ENCODE measurements at places on chromosomes 2 and 18.

DNA sequence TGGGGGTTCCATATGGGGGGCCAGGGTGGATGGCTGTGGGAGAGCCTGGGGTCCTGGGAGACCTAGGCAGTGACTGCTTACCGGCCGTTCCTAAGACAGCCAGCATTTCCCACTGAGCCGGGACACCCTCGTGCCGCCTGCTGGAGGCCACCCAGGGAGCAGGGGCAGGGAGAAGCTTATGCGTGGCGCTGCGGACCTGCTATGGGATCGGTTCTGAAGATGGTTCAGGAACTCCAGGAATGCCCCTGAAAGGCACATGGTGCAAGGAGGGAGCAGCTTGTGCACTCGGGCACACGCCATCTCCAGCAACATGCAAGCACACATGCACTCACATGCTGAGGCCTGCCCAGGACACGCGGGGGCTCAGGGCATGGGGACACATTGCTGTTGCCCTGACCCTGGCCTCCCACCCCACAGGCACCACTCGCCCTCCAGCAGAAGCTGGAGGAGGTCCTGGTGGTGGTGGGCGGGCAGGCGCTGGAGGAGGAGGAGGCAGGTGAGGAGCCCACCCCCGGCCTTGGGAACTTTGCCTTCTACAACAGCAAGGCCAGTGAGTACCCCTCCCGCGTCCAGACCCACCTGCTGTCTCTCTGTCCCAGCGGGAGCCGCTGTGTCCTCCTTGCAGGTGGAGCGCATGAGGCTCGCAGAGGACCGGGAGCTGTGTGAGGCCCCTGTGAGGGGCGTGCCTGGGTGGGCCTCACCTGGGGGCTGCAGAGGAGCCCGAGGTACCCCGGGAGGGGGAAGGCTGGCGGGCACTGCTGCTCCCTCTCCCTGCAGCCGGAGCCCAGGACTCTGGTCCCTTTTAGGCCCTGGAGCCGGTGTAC is 4.1 kb downstream of the KLHL30 start:
- no peak for DNase-seq
- no peaks in the 10 kb centered on the region for H3K36me3 ChIP-seq
- H3K4me1 ChIP-seq: peaks cover 19% of the 10 kb centered on the region
- peak overlapping the region; percentile 67 for H3K27ac ChIP-seq

DNA sequence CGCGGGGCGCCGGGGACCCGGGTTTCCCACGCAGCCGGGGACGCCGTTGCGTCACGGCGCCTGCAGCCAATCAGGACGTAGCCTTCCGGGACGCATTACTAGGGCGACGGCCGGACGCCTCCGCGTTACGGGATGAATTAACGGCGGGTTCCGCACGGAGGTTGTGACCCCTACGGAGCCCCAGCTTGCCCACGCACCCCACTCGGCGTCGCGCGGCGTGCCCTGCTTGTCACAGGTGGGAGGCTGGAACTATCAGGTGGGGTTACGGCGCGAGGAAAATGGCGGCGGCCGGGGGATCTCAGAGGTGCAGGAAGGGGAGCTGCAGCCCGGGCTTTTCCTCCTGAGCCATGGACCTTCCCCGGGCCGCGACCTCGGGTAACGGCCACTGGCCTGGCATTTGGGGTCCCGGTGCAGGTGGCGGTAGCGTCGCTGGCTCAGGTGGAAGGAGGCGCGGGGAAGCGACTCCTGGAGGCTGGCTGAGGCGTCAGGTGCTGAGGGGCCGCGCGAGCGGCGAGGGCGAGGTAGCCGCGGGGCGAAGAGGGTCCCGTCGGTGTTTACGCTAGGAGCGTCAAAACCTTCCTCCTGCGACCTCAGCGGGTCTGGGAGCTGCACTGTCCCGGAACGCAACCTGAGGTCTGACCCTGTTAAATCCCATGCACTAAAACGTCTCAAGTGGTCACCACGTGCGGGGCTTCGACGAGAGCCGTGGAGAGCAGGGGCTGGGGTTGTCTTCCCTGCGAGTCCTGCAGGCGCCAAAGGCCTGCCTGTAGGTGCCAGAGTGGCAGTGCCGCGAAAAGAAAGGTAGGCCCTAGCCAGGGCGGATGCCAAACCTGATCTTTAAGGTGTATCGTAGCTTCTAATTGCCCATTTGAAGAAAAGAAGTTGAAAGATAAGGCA is at the start of gene LCLAT1:
Gene LCLAT1 (plus strand): TSS at position 98 of the 897 bp plus-strand sequence. CDS start 78,345 bp downstream, outside the sequence.
- H3K4me1 ChIP-seq: peaks cover 25% of the 10 kb centered on the region
- H3K4me3 ChIP-seq: peak within 1 kb of the TSS; percentile 91
- peak within 1 kb of the TSS; percentile 82 for H3K27ac ChIP-seq

- H3K27ac ChIP-seq: no peak overlapping the region
- H3K27me3 ChIP-seq: no peaks in the 10 kb centered on the region
- H3K4me3 ChIP-seq: no peak overlapping the region
Measured at GRCh38 chr2:169036736-169037440, 5.8 kb upstream of the ABCB11 start.

GRCh38 chr2:110946902-110947301 is 173.8 kb upstream of the BCL2L11 start:
- H3K27ac ChIP-seq: no peak overlapping the region
- H3K36me3 ChIP-seq: no peaks in the 10 kb centered on the region
- H3K4me1 ChIP-seq: no peaks in the 10 kb centered on the region
- peak; percentile 55 for DNase-seq
- H3K27me3 ChIP-seq: no peaks in the 10 kb centered on the region
- H3K4me3 ChIP-seq: no peak overlapping the region

GRCh38 chr2:196487417-196487816 is 152.1 kb upstream of the CCDC150 start:
- H3K36me3 ChIP-seq: no peaks in the 10 kb centered on the region
- no peaks in the 10 kb centered on the region for H3K27me3 ChIP-seq
- no peaks in the 10 kb centered on the region for H3K4me1 ChIP-seq
- H3K27ac ChIP-seq: no peak overlapping the region
- DNase-seq: no peak

DNA sequence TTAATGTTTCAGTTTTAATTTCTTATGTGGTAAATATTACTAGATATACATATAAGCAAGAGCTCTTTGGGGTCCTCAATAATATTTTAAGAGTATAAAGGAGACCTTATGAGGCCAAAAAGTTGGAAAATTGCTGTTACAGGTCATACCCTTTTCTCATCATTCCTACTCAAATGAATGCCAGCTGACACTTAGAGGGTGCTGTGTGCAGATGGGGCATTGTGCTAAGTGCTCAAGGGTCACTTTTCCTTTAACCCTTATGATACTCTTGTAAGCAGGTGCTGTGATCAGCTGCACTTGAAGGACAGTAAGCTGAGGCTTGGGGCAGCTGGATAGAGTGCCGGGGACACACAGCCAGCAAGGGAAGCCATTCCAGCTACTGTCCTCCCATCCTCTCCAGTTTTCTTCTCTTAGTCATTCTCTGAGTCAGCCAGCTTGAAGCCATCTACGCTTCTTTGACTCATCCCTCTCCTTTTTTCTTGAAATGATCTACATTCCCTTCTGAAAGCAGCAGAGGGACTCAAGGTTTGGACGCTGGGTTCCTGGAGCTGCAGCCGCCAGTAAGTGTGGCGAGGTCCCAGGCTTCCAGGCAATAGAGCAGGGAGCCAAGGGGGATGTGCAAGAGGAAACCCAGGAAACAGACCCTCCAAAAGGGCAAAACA is 42.0 kb upstream of the CREB1 start:
- no peaks in the 10 kb centered on the region for H3K27me3 ChIP-seq
- no peaks in the 10 kb centered on the region for H3K4me1 ChIP-seq
- DNase-seq: no peak
- H3K27ac ChIP-seq: no peak overlapping the region

- no peak for DNase-seq
- peaks cover 5% of the 10 kb centered on the region for H3K4me1 ChIP-seq
- no peak overlapping the region for H3K4me3 ChIP-seq
- no peaks in the 10 kb centered on the region for H3K36me3 ChIP-seq
- H3K27ac ChIP-seq: no peak overlapping the region
Measured at GRCh38 chr2:217773539-217773938, 229.3 kb downstream of the TNS1 start.

DNA sequence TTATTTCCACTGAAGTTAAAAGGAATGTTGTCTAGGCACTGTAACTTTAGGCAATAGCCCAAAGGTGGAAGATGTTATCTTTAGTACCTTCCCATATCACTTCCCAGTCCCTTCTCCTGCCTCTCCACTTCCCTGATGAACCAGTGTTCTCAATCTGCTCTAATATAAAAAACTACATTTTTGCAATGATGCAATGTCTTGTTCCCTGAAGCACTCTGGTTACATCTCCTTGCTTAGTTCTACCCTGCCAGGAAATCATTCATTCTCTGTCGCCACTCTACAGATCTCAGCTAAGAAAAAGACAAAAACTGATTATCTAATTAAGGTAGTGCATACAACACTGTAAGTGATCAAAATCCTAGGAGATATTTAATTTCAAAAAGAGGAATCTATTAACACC is 71.3 kb downstream of the BAZ2B start:
- peaks cover 10% of the 10 kb centered on the region for H3K36me3 ChIP-seq
- no peaks in the 10 kb centered on the region for H3K4me1 ChIP-seq
- H3K4me3 ChIP-seq: no peak overlapping the region
- no peak for DNase-seq

DNA sequence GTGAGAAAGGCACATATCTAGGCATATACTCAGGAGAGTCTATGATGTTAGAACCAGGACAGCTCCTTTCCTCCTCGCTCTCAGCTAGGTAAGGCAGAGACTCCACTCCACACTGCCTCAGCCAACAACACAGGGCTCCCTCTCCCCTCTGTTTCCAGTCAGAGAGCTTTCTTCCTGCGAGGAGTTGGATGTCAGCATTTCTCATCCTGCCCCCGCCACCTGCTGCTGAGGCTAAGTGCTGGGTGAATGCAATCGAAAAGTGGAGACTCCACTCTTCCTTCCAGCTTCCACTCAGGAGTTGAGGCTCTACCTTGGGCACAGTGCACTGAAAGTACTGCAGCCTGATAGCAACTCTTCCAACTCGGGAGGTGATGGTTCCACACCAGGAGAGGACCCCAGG is 177.2 kb upstream of the RAB6C start:
- no peak for DNase-seq
- no peak overlapping the region for H3K4me3 ChIP-seq
- no peaks in the 10 kb centered on the region for H3K36me3 ChIP-seq
- H3K27me3 ChIP-seq: no peaks in the 10 kb centered on the region
- no peak overlapping the region for H3K27ac ChIP-seq

GRCh38 chr18:47754311-47755101 is 176.0 kb downstream of the SMAD2 start:
- no peak overlapping the region for H3K27ac ChIP-seq
- no peaks in the 10 kb centered on the region for H3K36me3 ChIP-seq
- no peak overlapping the region for H3K4me3 ChIP-seq
- H3K4me1 ChIP-seq: peaks cover 3% of the 10 kb centered on the region
- DNase-seq: peak; percentile 43

DNA sequence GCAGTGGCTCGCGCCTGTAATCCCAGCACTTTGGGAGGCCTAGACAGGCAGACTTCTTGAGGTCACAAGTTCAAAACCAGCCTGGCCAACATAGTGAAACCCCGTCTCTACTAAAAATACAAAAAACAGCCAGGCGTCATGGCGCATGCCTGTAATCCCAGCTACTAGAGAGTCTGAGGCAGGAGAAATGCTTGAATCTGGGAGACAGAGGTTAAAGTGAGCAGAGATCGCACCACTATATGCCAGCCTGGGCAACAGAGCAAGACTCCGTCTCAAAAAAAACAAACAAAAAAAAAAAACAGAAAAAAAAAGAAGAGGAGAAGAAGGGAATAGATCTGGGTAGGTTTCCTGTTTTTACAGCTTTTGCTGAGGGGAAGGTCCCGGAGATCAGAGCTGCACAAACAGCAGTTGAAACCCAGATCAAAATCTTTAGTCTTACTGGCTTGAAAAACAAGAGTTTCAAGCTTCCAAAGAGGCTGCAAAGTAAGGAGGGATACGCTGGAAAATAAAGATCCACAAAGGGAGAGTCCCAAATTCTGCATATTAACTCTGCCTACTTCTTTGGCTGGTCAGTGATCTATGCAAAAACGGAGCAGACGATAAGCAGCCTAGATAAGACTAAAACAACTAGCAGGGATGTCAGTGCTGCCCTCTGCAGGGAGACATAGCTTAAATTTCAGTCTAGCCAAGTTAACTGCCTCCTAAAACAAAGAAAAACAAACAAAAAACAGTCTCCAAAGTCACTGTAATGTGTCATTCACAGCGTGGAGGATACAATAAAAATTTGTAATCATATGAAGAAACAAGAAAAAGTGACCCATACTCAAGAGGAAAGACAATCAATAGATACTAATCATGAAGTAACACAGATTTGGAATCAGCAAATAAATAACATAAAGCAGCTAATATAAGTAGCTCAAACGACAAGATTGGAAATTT is 74.1 kb downstream of the TLK1 start:
- no peak overlapping the region for H3K27ac ChIP-seq
- no peak overlapping the region for H3K4me3 ChIP-seq
- peak; percentile 34 for DNase-seq

- DNase-seq: peak; percentile 51
- H3K27ac ChIP-seq: no peak overlapping the region
- no peaks in the 10 kb centered on the region for H3K36me3 ChIP-seq
- H3K4me3 ChIP-seq: no peak overlapping the region
- H3K27me3 ChIP-seq: peaks cover 4% of the 10 kb centered on the region
Measured at GRCh38 chr2:118032169-118033013, 18.5 kb upstream of the CCDC93 start.

GRCh38 chr2:207478572-207478971 is 51.2 kb upstream of the CREB1 start:
- H3K36me3 ChIP-seq: no peaks in the 10 kb centered on the region
- H3K27ac ChIP-seq: no peak overlapping the region
- H3K4me3 ChIP-seq: no peak overlapping the region
- no peak for DNase-seq

- no peak overlapping the region for H3K4me3 ChIP-seq
- no peak for DNase-seq
- H3K27me3 ChIP-seq: no peaks in the 10 kb centered on the region
- H3K27ac ChIP-seq: no peak overlapping the region
- H3K36me3 ChIP-seq: no peaks in the 10 kb centered on the region
Measured at GRCh38 chr18:9779630-9780029, 71.5 kb downstream of the RAB31 start.

GRCh38 chr2:186036862-186037449 is 298.4 kb downstream of the FSIP2 start:
- H3K4me1 ChIP-seq: no peaks in the 10 kb centered on the region
- no peaks in the 10 kb centered on the region for H3K36me3 ChIP-seq
- no peak overlapping the region for H3K27ac ChIP-seq
- H3K27me3 ChIP-seq: no peaks in the 10 kb centered on the region
- DNase-seq: no peak
- H3K4me3 ChIP-seq: no peak overlapping the region

- H3K27ac ChIP-seq: peak overlapping the region; percentile 88
- no peak overlapping the region for H3K4me3 ChIP-seq
- no peaks in the 10 kb centered on the region for H3K36me3 ChIP-seq
- DNase-seq: peak; percentile 84
Measured at GRCh38 chr2:101961338-101962191, 30.2 kb upstream of the IL1R2 start.

GRCh38 chr18:44732599-44732998 is 51.9 kb downstream of the SETBP1 start:
- H3K4me3 ChIP-seq: no peak overlapping the region
- no peaks in the 10 kb centered on the region for H3K27me3 ChIP-seq
- DNase-seq: no peak
- peaks cover 7% of the 10 kb centered on the region for H3K4me1 ChIP-seq
- H3K36me3 ChIP-seq: no peaks in the 10 kb centered on the region

GRCh38 chr2:230893841-230894781 is 29.4 kb downstream of the ITM2C start:
- DNase-seq: no peak
- no peak overlapping the region for H3K4me3 ChIP-seq
- peaks cover 4% of the 10 kb centered on the region for H3K4me1 ChIP-seq
- no peaks in the 10 kb centered on the region for H3K36me3 ChIP-seq
- no peaks in the 10 kb centered on the region for H3K27me3 ChIP-seq

All from stomach (tissue), 19 donors.